ENCODE measurements at places on chromosomes 1 and 21.

DNA sequence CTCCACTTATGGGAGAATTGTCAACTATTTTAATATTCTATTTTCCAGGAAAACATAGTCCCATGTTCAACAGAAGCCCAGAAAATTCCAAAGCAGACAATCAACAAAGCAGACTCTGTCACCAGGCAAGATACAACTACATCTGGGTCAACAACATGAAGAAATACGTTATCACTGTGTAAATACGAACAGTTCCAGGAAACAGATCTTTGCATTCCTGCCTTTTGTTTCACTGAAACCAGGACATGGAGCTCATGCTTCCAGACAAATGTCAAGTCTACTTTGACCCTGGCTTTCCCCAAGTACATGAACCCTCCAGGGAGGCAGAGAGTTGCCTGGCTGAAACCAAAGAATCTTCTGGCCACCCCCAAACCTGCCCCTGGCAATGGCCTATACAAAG lies 106.7 kb downstream of the SETD4 start:
- no peak for DNase-seq

GRCh38 chr1:97423403-97423802 lies 497.4 kb downstream of the DPYD start:
- DNase-seq: no peak

- DNase-seq: no peak
Observed at GRCh38 chr1:229808272-229808671, 182.2 kb downstream of the URB2 start.

DNA sequence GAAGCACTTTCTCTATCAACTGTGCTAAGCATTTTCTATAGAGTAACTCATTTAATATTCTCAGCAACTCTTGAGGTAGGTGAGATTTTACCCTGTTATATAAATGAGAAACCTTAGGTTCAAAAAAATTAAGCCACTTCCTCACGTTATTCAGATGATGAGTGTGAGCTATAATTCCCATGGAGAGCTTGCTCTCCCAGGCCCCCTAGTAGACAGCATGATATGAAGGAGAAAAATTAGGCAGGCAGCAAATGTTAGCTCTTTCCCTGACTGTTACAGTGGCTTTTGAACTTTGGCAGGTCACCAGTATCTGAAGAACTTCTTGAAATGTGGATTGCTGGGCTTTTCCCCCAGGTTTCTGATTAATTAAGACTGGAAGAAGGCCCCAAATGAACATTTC lies 753.1 kb downstream of the NCAM2 start:
- no peak for DNase-seq

DNA sequence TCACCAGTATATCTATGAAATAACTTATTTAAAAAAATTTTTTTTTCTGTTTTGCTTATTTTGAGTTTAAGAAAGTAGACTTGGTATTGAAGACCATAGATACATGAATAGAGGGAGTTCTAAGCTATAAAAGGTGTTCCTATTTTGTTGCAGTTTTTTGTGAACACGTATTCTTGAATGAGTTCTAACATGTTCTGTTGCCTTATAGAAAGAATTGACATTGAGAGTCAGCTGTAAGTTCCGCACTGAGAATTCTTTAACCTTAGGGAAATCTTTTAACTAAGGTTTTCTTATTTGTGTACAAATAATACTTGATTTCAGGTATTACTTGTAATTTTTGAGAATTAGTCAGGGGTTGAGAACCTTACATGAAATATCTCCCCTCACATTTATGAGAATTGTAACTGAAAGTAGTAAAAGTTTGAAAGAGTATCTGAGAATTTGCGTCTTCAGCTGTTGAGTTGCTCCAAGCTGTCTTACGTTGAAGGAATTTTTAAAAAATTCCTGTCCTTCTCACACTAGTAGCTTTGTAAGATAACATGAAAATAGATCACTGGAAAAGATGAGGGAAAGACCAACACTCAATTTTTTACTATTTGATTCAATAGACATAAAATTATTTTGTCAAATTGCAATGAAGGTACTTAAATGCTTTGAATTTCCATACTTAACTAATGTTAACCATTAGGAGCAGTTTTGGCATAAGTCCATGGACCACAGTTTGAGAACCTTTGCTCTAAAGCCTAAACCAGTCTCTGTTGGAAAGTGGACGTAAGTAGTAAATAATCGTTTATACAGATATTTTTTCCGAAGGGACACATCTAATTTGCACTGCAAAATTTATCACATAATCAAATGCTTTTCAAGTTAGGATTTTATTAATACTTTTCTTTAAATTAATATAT lies 3.8 kb downstream of the DR1 start:
- no peak for DNase-seq

GRCh38 chr1:25021591-25022215 lies 91.6 kb upstream of the RUNX3 start:
- DNase-seq: no peak

DNA sequence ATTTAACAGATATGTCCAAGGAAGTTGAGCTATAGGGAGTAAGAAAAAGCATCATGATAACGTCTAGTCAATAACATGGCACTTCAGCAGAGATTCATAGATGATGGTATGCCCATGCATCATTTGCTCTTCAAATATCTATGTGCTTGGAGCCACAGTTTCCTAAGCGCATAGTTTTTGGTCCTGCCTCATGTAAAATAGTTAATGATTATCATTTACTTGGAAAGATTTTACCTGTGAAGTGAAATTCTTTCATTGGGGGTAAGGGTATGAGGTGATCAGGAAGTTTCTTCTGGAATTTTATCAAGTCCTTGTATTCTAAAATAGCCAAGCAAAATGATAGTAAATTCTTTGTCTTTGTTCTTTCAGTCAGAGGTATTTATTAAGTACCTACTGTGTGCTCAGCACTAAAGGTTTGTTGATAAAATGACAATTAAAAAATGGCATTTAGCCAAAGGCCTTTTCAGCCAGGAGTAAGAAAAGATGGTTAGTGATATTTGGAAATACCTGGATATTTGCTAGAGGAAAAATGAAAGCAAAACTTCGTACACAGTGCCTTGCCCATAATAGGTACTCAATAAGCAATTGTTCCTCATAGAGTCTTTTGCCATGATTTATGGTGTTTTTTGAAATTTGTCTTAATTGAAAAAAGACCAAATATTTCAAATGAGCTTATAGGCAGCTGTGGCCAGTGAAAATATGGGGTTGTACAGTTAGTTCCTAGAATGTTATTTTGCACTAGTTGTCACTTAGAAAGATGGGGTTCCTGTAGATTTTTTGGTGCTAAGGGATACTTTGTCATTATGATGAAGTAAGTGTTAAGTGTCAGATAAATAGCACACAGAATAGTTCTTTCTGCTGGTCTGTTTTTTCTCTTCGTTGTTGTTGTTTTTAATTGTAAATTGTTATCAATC lies 13.1 kb downstream of the PDIK1L start:
- DNase-seq: no peak

DNA sequence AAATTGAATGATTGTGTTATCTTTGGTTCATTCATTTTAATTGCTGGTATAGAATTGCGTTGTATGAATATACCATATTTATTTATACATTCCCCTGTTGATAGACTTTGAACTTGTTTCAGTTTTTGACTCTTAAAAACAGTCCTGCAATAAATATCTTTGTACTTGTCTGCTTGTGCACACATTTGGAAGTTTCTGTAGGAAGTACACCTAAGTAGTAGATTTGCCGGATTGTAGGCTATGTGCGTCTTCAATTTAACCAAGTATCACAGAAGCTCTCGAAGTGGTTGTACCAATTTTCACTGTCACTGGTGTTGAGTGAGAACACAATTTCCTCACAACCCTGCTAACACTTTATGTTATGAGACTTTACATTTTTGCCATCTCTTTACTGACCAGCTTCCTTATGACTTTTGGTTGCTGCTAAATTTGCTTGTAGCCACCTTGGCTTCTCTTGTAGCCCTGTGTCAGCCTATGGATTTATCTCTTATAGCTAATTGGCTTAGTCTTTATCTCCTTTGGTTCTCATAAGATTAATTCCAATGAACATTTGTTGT lies 2.2 kb downstream of the TTC3 start:
- no peak for DNase-seq

GRCh38 chr1:95312181-95312580 lies 78.2 kb downstream of the RWDD3 start:
- DNase-seq: no peak

DNA sequence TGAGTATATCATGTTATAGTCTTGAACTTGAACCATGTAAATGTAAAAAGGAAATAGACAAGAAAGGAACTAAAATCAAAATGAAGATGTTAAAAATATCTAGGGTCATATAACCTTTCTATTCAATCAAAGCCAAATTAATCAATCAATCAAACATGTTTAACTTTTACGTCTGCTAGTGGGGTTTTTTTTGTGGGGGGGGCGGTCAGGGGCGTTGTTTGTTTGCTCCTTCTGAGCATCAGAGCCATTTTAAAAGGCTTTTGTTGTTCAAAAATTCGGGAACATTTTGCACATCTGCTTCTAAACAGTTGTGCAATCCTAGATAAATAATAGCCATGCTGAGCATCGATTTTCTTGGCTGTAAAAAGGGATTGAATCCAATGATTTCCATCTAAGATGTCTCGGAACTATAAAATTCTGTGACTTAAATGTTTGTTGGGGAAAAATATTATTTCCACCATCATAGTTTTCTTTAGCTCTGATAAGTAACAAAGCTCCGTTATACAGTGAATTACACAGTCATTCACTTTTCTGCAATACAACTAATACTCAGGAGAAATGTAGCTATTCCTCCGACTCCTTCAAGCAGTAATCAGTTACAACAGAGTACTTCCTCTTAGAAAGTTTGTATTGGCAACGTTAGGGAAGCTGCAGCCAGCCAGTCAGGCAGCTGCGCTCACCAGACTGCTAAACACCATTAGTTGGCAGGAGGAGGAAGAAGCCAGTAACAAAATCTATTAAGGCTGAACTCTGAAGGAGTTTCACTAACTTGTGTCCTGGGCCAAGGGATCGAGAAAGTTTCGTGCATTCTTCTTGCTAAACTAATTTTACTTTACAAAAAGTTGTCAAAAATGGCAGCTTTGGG lies 2.2 kb downstream of the SPATA6 start:
- no peak for DNase-seq

DNA sequence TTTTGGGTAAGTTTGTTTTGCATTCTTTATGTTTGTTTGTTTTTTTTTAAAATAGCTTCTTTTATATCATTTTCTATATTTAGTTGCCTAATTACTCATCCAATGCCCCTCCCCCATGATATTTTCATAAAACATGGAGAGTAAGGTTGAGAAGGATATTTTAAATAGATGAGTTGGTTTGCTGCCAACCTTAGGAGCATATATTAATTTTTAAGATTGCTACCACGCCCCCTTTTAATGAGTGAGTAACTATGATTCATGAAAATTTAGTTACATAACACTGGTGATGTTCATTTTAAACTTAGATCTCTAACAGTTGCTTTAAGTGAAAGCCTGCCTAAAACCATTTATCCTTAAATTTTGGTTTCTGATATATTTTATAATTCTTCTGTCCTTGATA lies 18.7 kb downstream of the TMEM50A start:
- no peak for DNase-seq

DNA sequence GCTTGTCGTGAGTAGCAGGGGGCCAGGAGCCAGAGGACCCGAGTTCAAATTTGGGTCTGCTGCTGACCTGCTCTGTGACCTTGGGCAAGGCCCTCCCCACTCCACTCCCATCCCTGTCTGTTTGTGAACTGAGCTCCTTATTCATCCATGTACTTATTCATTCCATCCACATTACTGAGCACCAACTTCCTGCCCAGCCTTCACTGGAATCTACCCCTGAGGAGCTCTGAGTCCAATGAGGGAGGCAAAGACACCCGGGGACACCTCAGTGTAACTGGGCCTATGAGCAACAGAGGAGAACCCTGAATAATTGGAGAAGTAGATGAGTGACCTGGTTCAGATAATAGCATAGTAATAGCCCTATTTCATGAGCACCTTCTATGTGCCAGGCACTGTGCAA lies 8.9 kb downstream of the BSND start:
- DNase-seq: no peak

DNA sequence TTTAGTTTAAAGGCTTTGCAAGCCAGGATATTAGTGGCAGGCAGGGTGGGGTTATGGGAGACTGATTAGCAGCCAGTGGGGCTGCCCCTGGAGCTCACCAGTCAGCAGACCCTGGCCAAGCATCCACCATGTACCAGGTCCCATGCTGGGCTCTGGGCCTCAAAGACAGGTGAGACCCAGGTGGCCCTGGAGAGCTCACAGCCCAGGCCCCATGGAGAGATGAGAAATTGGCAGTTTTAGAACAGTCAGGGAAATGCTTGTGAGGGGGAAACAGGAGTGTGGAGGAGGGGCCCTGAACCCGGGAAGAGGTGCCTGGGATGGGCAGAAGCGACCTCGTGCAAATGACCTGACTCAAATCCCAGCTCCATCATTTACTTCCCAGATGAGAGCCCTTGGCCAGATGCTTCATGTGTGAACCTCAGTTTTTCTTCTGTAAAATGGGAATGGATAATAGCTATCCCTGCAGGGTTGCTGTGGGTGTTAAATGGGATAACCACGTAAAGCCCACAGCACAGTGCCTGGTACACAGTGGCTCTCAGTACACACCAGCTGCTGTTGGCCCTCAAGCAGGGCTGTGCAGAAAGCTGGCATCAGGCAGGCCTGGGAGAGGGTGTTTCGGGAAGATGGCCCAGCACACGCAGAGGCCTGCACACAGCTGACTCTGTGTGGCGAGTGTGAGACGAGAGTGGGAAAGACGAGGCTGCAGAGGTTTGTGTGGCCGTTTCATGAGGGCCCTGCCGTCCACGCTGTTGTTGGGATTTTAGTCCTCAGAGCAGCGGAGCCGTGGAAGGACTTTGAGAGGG lies 518.5 kb downstream of the PTPRU start:
- DNase-seq: no peak

- no peak for DNase-seq
Observed at GRCh38 chr1:55278378-55278777, 63.2 kb upstream of the USP24 start.

DNA sequence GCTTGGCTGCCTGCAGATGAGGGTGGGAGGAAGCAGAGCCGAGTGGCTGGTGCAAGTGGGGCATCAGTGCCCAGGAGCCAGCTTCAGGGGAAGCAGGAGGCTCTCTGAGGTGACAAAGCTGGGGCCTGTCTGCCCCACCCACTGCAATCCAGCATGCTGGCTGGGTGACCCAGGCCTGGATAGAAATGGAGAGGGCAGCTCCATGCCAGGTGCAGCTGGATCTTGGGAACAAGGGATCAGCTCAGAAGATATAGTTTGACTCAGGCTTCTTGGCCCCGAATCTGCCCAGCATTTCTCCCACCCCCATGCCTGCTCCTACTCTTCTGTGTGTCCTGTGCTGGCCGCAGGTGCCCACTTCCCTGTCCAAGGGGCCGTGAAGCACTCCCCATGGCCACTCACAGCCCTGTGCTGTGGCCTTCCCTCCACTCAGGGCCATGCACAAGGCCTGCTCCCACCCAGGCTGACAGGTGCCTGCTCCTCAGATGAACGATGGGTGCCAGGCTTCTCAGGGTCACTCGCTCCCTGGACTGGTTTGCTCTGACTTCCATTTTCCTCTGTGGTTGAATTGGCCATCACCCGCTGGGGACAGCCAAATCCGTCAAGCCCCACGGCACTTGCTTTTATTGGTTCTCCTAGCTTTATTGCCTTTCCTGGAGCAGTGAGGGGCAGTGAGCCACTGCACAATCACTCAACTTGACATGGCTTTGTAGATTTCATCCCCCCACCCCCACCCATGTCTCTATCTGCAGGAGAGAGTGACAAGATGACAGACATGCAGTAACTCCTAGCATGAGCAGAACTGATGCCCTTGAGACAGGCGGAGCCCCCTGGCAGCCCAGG lies 174.8 kb upstream of the VAMP3 start:
- DNase-seq: no peak
